ENCODE measurements at places on chromosomes 6 and 20.

DNA sequence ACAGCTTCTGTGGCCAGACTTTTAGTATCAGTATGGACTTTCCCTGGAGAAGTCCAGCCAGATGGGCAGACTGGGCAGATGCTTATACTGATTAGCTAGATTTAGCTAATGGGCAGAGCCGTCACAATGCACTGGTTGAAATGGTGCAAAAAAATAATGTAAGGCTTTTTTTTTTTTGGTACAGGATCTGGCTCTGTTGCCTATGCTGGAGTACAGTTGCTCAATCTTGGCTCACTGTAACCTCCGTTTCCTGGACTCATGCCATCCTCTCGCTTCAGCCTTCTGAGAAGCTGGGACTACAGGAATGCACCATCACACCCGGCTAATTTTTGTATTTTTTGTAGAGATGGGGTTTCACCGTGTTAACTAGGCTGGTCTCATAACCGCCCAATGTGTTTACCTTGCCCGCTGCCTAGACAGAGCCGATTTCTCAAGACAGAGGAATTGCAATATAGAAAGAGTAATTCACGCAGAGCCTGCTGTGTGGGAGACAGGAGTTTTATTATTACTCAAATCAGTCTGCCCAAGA is 16.4 kb upstream of the KIFC1 start:
- DNase-seq: no peak

DNA sequence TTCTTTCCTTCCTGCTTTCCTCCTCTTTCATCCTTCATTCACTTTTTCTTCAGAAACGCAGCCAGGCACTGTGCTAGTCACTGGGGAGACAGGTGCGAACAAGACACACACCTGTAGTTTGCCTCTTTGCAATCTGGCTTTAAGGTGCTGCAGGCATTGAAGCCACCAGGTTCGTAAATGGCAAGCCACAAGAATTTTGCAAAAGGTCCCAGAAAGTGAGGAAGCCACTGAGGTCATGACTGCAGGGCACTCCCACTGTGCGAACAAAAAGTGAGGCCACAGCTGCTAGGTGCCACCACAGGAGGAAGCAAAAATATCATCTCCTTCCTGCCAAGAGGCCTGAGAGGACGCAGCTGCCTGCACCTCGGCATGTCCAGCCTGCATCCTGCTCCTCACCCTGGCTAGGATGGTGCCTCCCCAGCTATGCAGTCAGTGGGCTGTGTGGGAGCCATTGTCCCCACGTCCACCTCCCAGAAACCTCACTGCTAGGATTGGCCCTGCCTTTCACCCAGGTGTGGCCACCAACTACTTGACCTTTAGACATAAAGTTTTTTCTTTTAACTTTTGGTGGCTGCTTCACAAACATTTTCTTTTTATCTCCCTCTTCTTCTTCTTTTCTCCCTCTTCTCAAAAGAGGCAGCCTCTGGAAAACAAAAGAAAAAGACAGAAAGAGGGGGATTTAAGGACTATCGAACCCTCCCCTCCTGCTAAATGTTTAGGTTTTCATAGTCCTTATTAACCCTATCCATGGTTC is 230.8 kb downstream of the BCAS1 start:
- DNase-seq: peak; percentile 49

GRCh38 chr20:6467562-6467961 is 299.9 kb upstream of the BMP2 start:
- DNase-seq: no peak

DNA sequence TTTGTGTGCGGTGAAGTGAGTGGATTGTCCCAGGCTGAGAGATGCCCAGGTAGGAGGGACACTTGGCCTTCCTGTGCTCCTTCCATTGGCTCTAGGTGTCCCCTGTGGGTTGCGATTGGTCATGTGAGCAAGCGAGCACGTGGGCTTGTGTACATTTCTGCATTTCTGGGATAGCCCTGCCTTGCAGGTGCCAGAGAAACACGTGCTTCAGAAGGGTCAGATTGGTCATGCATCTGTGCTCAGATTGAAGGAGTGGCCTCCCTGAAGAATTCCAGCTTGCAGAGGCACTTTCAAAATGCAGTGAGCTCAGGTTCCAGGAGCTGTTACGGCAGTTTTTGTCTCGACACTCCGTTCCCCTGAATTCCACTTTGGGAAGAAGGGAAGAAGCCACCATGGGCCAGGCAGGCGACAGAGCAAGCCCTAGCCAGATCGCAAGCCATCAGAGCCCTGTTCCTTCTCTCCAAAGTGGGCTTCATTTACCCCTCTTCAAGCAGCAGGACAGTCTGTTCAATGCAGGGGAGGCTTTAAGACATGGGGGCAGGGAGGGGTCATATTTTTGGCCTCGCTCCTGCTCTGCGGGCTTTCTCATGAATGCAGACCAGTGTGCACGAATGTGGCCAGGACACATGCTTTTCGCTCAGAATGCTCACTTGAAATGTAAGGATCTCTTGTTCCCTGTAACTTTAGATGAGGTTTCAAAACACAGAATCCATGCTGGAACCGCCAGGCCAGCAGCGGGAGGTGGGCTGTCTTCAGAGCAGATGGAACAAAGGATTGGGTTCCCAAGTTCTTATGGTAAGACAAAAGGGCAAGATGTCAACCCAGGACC is 78.6 kb upstream of the AKAP12 start:
- no peak for DNase-seq

- peak; percentile 3 for DNase-seq
Observed at GRCh38 chr6:22091424-22091948, 205.3 kb downstream of the PRL start.

DNA sequence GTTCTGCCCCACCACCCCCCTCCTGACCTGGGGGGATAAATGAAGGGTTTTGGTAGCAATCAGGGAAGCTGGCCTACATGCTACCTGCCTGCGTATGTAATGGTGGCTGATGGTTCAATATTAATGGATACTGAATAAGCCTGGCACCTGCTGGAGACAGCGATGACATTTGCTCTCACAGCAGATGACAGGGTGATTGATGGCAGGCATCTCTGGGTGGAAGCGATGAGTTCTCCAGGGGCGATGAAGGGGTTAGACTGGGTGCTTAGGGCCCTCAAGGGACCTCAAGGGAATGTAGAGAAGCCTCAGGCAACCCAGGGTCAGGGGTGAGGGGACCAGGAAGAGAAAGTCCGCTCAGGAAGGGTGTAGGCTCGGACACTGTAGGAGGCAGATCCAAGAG is 107.7 kb upstream of the MLN start:
- DNase-seq: no peak

DNA sequence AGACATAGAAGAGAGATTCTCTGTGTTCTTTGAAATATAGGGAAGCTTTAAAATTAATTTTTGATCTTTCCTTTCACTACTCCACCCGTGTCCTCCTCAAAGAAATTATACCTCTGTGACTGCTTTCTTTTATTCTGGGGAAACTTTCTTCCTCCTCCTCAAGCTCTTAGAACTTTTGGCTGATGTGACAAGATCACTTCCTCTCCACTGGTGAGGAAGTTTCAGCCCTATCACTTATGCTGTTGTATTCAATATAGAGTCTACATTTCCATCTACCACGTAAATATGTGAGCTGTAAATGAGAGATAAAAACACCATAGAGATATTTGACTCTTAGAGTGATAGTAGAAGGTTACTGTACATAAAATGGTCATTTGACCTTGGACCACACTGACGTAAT is 141.9 kb upstream of the SASH1 start:
- no peak for DNase-seq

- DNase-seq: no peak
Observed at GRCh38 chr6:36025932-36026327, 1.5 kb upstream of the SLC26A8 start.

- DNase-seq: no peak
Observed at GRCh38 chr20:39849171-39849570, 839.9 kb downstream of the MAFB start.

DNA sequence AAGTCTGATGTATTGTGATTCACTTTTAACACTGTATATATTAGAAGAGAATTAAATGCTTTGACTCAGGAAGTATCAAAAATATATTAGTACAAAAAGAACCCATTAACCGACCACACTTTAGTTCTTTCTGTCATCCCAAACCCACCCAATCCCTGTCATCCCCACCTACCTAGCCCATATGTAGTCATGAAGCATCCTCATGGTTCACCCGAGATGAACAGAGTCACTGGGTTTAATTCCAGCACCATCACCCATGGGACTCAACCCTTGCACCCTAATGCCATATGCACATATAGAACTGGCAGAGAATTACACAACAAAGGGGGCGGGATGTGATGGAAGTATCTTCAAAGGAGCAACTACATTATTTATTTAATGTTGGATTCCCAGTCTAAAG is 141.4 kb downstream of the KHDC1L start:
- DNase-seq: no peak

DNA sequence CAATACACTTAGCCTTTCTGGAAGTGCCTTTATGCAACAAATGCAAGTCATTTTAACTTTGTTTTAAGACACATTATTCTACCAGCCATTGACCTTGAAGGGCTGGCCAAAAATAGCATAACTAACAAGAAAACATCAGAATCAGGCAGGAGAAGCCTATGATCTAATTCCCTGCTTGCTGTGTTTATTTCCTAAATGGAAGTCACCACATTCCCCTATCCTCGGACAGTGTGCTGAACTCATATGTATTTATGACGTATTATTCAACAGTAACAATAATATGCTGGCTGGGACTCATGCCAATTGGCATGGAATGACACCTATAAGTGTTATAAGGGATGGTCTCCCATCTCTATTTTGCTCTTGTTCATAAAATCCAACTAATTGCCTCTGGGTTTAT is 140.7 kb downstream of the MAP3K7 start:
- DNase-seq: no peak

- no peak for DNase-seq
Observed at GRCh38 chr6:2055911-2056310, 189.5 kb downstream of the GMDS start.

GRCh38 chr20:24443436-24443835 is 26.0 kb upstream of the SYNDIG1 start:
- no peak for DNase-seq

DNA sequence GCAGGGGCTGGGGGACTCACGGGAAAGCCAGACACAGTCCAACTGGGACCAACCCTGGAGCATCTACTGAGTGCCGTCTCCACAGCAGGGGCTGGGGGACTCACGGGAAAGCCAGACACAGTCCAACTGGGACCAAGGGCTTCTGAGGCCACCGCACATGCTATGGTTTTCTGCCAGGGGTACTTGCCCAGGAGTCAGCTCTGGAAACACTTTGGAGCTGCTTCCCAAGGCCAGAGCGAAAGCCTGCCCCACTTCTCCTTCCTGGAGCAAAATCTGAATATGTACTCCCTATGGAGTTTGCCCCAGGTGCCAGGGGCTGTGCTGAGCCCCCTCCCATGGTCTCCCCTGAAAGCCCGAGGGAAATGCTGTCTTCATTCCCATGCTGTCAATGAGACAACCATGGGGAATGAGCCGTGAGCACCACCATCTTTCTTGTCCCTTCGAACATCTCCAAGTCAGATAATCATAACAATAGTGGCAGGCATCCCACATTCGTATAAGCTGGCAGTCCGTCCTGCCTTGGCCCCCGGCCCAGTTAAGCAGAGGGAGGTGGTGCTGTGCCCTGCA is 18.5 kb downstream of the PCK1 start:
- DNase-seq: no peak

- no peak for DNase-seq
Observed at GRCh38 chr6:16183187-16183664, 54.3 kb downstream of the MYLIP start.

GRCh38 chr20:44033344-44033743 is 118.7 kb downstream of the TOX2 start:
- DNase-seq: no peak

GRCh38 chr20:977021-977420 is 25.1 kb downstream of the RSPO4 start:
- DNase-seq: no peak

DNA sequence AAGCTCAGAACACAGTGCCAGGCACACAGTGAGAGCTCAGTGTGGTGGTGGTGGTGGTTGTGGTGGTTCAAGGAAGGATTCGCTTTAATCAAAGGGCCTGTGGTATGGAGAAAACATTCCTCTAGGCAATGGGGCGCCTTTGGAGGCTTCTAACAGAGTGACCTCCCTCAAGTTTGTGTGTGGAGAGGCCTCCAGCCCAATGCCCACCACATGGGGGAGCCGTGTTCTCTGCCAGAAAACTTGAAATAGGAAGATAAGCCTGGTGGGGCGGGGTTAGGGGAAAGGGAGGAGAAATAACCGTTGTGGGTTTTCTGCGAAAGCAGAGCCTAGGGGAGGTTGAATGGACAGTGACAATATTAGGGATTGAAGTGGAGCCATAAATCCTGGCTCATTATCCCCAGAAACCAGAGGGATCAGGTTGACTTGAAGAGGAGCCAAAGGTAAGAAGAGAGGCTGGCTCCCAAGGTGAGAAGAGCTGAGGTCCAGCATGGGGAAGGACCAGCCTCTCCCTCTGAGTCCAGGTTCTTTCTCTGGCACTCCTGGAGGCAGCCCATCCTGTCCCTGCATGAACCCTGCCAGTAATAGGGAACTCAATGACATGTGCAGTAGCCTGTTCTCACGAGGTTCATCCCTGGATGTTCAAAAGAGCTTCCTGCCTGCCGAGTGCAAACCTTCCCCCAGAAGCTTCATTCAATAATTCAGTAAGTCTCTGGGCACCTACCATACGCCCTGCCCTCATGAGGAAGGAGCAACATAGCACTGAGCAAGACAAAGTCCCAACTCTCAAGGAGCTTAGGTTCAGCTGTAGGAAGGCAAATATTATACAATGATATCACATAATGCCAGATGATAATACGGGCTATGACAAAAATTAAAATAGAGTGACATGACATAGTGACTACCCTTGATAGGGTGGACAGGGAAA is 51.4 kb downstream of the TGM2 start:
- DNase-seq: no peak

GRCh38 chr20:37385176-37385575 is 39.2 kb downstream of the SRC start:
- no peak for DNase-seq

DNA sequence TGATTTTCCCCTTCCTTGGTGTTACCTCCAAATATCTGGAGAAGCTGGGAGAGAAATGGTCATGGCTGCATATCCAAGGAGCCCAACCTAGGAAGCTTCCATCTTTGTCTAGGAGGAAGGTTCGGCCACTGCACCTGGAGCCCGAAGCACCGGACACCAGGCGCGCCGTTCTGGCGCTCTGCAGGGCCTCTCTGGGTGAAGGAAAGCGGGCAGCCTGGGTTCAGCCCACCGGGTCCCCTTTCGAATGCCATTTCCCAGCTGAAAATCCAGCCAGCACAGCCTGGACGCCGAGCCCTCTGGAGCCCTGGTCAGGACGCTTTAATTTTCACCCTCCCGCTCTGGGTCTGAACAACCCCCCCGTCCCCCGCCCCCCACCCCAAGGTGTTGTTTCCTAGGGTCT is 1.2 kb downstream of the LINC00237 start:
- DNase-seq: no peak

- no peak for DNase-seq
Observed at GRCh38 chr6:149366267-149366921, 33.7 kb upstream of the SUMO4 start.

DNA sequence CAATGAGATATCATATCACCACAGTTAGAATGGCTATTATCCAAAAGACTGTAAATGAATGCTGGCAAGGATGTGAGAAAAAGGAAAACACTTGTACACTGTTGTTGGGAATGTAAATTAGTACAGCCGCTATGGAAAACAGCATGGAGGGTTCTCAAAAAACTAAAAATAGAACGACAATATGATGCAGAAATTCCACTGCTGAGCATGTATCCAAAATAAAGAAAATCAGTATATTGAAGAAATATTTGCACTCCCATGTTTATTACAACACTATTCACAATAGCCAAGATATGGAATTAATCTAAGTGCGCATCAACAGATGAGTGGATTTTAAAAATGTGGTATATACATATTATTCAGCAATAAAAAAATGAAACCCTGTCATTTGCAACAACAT is 898.9 kb upstream of the MAN1A1 start:
- DNase-seq: no peak

Data from activated T-cell treated with anti-CD3 and anti-CD28 coated beads, Interleukin-2, amount 50 U/mL, for 72 hours (primary cell).